ENCODE measurements at places on chromosomes 12 and 14. TPM values are rescaled to one million over a fixed set of nuclear protein-coding genes. Genes with fewer than 3 reads are reported as not detected.
A peak's percentile ranks its signal among the peaks of the same experiment; 100 is the strongest.

DNA sequence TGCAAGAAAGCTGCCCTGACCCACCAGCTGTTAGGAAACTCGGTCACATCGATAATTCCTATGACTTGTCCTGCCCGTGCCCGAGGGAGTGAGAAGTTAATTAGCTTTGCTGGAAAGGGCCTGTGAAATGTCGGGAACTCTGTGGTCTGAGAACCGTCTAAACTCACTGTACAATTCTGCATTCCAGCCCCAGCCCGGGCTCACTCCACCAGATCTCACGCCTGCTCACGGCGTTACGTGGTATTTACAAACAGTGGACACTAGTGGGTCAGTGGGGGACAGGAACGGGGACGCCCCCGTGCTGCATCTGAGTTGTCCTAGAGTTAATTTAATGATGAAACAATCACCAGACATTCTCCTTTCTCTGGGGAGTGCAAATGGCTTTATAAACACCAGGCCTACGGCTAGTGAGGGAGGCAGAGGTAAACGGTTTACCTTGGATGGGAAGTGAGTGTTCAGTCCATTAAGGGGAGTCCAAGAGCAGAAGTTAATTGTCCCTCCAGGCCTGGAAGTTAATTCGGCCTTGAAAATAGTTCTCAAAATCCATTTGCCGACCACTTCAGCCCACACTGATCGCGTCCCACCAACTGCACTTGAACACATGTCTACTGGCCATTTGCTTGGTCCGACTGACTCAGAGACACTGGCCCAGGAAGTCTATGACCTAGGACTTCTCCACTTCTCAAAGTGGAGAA is 93.5 kb upstream of the MED13L start:
- no peaks in the 10 kb centered on the region for H3K27me3 ChIP-seq
- H3K4me3 ChIP-seq: no peak overlapping the region
- no peaks in the 10 kb centered on the region for H3K36me3 ChIP-seq
- H3K4me1 ChIP-seq: no peaks in the 10 kb centered on the region
- DNase-seq: no peak

DNA sequence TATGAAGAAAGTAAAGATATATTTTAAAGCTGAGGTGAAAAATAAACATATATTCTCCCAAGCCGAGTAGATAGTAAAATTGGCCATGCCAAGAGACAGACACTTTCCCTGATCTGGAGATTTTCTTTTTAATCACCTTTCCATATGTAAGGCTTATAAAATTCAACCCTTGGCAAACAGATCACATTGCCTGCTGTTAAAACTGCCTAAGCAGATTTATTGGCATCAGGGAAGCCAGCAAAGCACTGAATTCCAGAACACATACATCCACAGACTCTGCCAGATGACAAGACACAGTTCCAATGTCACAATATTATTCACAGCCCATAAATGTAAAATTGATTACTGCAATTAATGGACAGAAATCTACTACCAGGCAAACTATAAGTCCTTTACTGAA is 78.2 kb upstream of the GARIN2 start:
- H3K36me3 ChIP-seq: no peaks in the 10 kb centered on the region
- no peaks in the 10 kb centered on the region for H3K27me3 ChIP-seq
- no peak overlapping the region for H3K27ac ChIP-seq
- no peak overlapping the region for H3K4me3 ChIP-seq
- no peaks in the 10 kb centered on the region for H3K4me1 ChIP-seq

GRCh38 chr12:52879394-52880351 is 25.2 kb downstream of the KRT8 start:
- no peaks in the 10 kb centered on the region for H3K27me3 ChIP-seq
- DNase-seq: peak; percentile 80
- peaks cover 21% of the 10 kb centered on the region for H3K4me1 ChIP-seq
- H3K27ac ChIP-seq: no peak overlapping the region
- H3K4me3 ChIP-seq: peak overlapping the region; percentile 32

- no peak overlapping the region for H3K4me3 ChIP-seq
- peak; percentile 95 for DNase-seq
- H3K27ac ChIP-seq: peak overlapping the region; percentile 88
- H3K4me1 ChIP-seq: peaks cover 72% of the 10 kb centered on the region
- H3K27me3 ChIP-seq: no peaks in the 10 kb centered on the region
Observed at GRCh38 chr12:124453419-124454351, 113.7 kb downstream of the NCOR2 start.

- H3K4me1 ChIP-seq: peaks cover 38% of the 10 kb centered on the region
- no peak for DNase-seq
- peaks cover 18% of the 10 kb centered on the region for H3K36me3 ChIP-seq
Observed at GRCh38 chr12:123267991-123268843, 3.4 kb downstream of the CDK2AP1 start.

Gene FAM186B
- total RNA-seq: 0.28 TPM

Gene ADAMTS20
- total RNA-seq: not detected
